ENCODE measurements at places on chromosomes 6 and 20.

DNA sequence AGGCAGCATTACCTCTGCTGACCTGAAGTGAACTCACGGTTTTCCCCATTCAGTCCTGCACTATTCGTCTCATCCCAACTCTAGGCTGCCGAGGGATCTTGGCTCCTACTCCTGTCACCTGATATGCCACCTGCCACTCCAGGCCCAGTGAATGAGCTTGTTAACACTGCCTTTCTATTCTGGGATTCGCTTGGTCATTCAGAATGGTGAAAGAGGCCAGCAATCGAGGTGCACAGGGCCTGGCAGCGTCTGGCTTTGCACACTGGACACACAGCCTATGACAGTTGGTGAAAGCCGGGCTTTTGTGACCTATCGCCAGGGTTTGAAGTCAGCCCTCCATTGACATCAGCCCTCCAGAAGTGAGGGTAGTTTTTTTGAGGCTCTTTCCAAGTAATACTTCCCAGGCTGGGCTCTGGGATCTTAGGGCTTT is 59.3 kb upstream of the MYL9 start:
- DNase-seq, result no peak

- DNase-seq, result no peak
Measured at GRCh38 chr20:14634665-14635064, 297.3 kb upstream of the FLRT3 start.

GRCh38 chr6:167031082-167031709 is 32.0 kb downstream of the CEP43 start:
- no peak for DNase-seq

DNA sequence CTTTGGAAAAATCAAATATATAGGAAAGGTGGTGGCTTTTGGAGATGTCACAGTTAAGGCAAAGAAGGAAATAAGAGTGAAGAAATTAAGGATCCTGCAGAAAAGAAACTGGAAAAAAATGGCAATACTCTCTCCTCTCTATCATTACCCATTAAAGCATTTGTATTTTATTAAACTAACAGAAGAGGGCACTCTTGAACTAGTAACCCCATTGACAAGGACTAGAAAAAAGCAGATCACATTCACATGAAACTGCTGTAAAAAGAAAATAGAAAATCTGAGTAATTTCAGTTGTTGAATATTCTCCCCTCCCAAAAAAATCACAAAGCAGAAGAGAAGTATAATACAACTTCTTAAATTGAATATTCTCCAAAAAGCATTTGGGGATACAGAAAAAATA is 104.1 kb upstream of the SLC35B3 start:
- DNase-seq, result no peak

DNA sequence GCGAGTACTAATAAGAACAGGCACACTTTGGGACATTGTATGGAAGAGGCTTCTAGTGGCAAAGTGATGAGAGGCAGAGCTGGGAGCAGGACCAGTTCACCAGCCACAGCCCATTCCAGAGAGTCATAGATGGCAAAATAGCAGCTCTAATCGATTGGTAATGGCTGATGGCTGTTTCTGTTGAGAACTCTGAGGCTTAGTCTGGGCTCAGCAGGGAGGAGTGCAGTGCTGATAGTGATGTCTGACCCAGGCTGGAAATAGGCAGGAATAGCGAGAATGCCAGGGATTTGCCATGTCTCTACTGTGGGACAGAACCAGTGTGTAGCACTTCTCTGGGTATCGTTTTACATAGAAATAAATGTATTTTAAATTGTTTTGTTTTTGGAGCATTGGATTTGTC is 620.0 kb upstream of the FLRT3 start:
- DNase-seq, result no peak

DNA sequence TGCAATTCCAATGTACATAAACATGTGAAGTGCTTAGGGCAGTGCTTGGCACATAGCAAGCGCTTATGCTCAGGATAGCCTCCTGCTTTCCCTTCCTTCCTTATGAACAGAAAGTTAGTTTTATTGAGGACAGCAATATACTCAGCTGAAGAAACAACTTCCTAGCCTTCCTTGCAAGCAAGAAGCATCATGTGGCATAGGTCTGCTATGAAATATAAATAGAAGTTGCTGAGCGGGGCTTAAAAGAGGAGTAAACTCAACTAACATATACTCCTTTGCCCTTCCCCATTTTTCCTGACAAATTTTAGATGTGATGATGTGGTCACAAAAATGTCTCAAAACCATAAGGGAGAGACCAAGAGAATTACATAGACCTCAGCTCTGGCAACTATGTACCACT is 98.9 kb downstream of the KIF16B start:
- DNase-seq, result no peak

DNA sequence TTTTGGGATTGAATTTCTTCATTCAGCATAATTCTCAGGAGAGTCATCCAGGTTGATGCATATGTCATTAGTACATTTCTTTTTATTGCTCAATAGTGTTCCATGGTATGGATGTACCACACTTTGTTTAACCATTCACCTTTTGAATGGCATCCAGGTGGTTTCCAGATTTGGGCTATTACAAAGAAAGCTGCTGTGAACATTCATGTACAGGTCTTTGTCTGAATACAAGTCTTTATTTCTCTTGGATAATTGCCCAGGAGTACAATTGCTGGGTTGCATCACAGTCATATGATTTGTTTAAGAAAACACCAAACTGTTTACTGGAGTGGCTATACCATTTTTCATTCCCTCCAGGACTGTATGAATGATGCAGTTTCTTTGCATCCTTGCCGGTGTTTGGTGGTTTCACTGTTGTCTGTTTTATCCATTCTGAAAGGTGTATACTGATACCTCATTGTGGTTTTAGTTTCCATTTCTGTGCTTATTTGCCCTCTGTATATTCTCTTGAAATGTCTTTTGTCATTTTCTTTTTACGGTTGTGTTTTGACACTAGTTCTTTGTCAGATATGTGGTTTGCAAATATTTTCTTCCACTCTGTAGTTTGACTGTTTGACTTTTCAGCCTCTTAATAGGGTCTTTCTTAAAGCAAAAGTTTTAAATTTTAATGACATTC is 8.8 kb downstream of the CDKAL1 start:
- DNase-seq, result no peak

DNA sequence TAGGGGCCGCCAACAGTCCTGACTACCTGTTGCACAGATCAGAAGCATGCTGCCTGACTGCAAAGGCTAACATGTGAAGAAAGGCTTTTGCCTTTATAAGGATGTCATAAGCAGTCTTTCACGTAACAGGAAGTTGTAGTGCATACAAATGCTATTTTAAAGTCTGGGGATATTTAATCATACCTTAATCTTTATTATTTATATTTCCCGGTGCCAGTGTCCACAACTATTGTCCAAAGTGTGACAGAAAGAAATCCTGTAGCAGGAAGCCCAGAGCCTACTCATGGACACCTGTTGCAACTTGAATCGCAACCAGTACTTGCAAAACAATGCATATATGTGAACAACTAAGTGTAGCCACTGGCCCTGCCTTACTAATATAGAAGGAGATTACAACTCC is 235.8 kb downstream of the ALDH8A1 start:
- no peak for DNase-seq

DNA sequence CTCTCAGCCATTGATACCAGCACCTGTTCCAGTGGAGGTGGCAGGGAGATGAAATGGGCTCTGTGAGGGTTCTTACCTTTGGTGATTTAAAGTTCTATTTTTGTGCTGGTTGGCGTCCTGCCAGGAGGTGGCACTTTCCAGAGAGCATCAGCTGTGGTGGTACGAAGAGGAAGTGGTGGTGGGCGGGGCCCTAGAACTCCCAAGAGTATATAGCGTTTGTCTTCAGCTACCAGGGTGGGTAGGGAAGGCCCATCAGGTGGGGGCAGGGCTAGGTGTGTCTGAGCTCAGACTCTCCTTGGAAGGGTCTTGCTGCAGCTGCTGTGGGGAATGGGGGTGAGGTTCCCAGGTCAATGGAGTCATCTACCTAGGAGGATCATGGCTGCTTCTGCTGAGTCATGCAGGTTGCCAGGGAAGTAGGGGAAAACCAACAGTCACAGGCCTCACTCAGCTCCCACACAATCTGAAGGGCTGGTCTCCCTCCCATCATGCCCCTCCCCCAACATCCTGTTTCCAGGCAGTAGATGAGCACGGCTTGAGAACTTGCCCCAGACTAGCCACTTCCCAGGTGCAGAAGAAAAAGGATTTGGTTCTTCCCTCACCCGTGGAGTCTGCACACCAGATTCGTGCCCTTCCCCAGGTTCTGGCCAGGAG is 46.6 kb downstream of the MOXD1 start:
- DNase-seq, result peak; percentile 22

DNA sequence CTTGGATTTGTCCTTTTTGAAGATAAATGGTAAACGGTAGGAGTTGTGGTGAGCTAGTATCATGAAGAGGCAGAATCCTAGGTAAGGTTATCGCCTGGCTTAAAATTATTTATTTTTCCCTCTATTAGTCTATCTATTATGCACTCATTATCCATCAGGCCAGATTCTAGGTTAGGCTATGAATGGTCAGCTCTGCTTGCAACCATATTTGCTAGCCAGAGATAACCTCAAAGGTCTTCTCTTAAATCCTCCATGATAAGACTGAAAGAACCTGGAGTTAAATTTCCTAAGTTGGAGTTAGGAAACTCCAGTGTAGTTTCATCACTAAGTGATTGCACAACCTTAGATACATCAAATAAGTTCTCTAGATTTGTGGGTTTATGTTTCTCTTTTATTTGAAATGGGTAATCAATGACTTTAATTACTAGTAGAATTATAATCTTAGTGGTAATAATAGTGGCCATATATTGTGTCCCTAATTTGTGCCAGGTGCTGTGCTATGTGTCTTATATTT is 302.1 kb upstream of the RUNX2 start:
- no peak for DNase-seq

GRCh38 chr6:157481865-157482249 is 100.9 kb downstream of the ZDHHC14 start:
- no peak for DNase-seq

DNA sequence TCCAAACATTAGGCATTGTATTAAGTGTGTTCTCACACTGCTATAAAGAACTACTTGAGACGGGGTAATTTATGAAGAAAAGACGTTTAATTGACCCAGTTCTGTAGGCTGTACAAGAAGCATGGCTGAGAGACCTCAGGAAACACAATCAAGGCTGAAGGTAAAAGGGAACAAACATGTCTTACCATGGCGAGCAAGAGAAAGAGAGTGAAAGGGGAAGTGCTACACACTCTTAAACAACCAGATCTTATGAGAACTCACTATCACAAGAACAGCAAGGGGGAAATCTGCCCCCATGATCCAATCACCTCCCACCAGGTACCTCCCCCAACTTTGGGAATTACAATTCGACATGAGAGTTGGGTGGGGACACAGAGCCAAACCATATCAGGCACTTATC is 86.6 kb upstream of the TOP1 start:
- DNase-seq, result no peak

DNA sequence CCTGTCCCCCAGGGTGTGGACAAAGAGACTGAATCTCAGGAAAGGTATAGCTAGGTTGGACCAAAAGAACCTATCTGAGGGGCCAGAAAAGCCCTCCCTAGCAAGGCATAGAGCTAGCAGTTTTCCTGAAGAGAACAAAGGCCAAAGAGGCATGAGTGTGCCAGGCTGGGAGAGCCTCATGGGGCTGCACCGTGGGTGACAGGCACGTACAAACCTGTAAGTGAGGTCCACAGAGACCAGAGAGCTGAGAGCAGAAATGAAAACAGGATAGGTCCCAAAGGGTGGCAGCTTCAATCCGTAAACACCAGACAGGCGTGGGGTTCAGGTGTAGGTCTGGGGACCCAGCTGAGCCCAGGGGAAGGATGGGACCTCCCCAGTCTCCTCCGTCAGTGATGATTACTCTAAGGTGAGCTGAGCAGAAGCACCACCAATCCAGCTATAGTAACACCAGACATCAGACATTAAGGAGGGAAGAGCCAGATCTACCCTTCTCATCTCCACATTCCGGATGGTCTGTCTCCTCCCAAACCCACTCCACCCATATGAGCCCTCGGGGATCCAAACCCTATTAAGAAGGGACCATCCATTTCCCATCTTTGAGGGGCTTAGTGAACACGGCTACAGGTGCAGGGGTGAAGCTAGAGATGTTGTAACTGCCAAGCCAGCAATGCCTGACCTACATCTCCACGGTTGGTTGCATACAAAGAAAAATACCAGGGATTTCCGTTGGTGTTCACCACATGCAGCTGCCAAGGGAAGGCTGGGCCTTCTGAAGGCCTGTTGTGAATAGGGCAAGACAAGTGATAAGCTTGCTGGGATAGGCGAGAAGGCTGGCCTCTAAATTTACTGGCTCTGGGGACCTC is 38.3 kb downstream of the BCL2L1 start:
- DNase-seq, result no peak

DNA sequence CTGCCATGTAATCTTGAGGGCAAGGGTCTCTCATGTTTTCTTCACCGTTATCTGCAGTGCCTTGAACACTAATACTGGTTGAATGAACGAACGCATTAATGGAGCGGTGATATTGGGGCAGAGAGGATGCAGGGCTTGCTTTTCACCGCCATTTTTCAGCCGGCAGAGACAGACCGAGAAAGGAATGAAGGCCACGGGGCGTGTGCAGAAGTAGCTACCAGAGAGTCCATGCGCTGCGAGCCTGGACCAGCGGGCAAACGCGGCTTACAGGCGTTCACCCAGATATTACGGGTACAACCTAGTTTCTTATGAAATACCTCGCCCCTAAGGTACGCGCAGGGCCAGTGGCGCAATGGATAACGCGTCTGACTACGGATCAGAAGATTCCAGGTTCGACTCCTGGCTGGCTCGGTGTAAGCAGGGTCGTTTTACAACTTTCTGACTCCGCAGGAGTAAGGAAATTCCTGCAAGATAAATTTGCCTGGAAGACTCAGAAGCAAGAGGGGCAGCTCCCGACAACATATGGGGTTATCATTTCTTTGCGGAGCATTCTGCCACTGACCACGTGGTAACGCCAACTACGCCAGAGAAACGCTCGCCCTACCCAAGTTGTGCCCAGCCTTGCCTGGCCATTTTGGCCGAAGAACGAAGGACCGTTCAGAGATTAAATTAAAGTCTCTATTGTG is 863 bp upstream of the HMGN4 start:
- DNase-seq, result peak; percentile 94

DNA sequence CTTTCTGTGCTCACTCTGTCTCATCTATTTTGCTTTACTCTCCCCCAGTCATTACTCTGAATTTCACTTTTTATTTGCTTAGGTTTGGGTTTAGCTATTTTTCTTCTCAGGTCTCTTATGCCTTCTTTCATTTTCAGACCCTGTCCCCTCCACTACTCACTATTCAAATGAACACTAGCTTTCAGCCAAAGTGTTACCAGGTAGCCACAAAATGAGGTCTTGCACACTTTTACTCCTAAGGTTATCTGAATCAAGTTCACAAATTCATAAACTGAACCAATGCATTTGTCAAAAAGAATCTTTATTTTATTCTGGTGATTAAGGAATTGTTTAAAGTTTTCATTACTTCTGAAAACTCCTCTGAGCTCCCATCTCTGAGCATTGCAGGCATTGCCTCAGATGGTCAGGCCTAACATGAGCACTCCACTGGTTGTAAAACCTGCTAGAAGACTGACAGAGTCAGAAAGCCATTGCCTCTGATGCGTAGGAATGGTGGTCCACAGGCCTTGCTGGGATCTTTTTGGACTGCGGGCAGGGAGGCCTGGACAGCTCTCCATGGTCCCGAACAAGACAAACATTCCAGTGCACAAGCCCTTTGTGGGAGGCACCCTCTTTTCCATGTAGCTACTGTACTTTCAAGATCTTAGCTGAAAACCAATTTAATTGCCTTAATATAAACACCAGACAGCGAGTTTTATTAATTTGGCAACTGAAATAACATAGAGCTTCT is 48.5 kb downstream of the FYN start:
- DNase-seq, result no peak

GRCh38 chr6:158933079-158933595 is 66.9 kb downstream of the RSPH3 start:
- DNase-seq, result no peak

Data from stimulated activated CD8-positive, alpha-beta memory T cell treated with anti-CD3 and anti-CD28 coated beads, Interleukin-4, amount 100 ng/mL, for 4 hours (primary cell).